Natural killer cell treated with Interleukin-12 subunit alpha and Interleukin-12 subunit beta and Interleukin-15 and Interleukin-18, amount 100 ng/mL, for 72 hours (primary cell): ENCODE measurements at places on chromosomes 7 and 10. TPM values are rescaled to one million over a fixed set of nuclear protein-coding genes. Genes with fewer than 3 reads are reported as not detected.

CRHR2 gene
- total RNA-seq, result not detected

PAPOLB gene
- total RNA-seq, result 0.10 TPM

DNA sequence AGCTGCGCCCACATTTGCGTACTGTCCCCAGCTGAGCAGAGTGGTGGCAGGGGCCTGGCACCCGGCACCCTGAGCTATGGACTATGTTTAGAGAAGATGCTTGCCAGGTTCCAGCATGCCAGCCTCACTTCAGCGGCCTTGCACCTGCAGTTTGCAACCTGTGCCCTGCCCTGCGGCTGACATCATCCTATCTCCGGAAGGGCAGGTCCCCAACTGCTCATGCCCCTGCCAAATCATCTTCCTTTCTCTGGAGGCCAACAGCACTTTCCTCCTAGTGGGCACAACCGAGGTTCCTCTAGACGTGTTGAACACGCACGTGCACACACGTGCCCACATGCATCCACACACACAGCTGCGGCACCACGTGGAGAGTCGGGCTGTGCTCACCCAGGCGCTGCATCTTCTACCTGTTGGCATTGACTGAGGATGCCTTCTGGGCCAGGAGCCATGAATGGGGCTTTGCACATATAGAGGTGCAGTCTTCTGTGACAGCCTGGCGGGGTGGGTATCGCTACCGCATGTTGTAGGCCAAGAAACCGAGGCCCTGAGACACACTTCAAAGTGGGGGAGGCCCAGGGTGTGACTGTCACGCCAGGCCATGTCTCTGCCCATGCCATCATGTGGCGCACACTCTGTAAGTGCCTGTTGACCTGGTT, 24.5 kb downstream of the CNPY1 start:
- DNase-seq, result no peak

- no peak for DNase-seq
Observed at GRCh38 chr7:111126987-111127386, 36.1 kb downstream of the LRRN3 start.
